Adipocyte (in vitro differentiated cells): ENCODE measurements at places on chromosomes 16 and 17.

DNA sequence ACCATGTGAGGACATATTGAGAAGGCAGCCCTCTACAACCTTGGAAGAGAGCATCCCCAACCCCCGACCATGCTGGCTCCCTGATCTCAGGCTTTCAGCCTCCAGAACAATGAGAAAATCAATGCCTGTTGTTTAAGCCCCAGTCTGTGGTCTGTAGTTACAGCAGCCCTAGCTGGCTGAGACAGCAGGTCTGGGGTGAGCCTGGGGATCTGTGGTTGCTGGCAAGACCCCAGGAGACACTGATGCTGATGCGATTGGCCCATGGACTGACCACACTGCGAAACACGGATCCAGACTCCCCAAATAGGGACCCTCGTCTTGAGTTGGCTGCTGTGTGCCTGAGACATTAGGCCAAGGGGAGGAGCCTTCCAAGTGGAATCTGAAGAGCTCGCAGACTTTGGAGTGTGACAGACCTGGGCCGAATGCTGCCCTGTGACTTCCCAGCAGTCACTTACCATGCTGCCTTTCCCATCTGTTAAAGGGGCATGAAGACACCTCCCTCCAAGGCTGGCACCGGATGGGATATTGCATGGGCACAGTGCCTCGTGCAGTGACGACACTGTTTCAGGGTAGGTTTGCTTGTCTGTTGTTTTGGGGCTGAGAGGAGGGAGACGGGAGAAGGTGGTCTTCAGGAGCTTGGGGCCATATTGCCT lies 147.8 kb upstream of the RPL38 start:
- DNase-seq: no peak

GRCh38 chr16:30750876-30751465 lies 2.7 kb downstream of the PHKG2 start:
- DNase-seq: no peak

DNA sequence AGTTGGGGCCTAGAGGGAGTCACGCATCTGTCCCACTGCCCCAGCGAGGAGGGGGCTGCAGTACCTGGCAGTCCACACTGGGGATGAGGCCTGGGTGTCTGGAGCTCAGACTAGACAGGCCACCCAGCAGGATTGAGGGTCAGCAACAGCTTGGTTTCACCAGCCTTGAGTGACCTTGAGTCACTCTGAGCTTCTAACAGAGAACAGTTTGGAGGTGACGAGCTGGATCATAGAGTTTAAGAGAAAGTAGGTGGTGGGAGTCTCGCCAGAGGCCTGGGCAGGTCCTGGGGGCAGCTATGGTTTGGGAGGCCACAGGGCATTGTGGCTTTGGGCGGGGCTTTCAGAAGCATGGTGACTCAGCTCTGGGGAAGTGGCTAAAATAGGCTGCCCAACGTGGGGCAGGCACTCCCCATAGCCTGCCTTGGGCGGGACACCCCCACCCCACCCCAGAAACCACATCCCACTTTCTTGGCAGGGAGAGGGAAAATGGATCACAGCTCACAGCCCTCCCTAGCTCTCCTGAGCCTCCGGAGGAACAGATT lies 20.5 kb downstream of the CDC42EP4 start:
- peak; percentile 91 for DNase-seq

GRCh38 chr17:8492121-8492520 lies 56.4 kb downstream of the NDEL1 start:
- no peak for DNase-seq

- no peak for DNase-seq
Measured at GRCh38 chr16:72836181-72836580, 211.7 kb downstream of the ZFHX3 start.

GRCh38 chr16:89113152-89113547 lies 19.5 kb downstream of the ACSF3 start:
- no peak for DNase-seq

GRCh38 chr17:77331301-77331864 lies 190.6 kb downstream of the SEC14L1 start:
- peak; percentile 95 for DNase-seq

DNA sequence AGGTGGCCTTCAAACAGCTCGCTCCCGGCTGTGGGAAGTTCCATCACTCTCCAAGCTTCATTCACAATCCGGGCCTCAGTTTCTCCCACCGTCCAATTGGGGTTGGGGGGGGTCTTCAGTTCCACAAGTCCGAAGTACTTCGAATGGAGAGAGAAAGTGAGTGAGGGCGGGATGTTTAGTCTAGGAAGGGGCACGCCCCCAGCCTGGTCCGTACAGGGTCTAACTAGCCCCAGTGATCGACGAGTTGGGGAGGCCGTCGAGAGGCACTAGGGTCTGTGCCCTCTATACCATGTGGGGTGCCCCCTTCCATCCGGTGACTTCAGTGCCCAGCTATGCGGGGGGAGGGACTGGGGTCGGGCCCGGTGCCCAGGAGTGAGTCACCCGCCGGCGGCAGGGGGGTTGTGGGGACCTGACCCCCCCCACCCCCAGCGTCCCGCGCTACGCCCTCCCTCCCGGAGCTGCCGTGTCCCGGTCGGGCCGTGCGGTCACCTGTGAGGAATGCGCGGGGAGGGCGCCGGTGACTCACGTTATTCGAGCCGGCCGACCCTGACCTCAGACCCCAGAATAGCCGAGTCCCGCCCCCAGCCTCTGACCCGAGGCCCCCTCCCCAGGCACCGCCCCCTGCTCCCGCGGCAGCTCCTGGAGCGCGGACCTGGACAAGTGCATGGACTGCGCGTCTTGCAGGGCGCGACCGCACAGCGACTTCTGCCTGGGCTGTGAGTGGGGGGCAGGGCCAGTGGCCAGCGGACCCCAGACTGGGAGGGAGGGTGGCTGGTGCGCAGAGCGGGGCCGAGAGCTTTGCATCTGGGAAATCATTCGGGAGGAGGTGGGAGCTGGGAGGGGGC lies 658 bp downstream of the TNFRSF12A start:
- peak; percentile 88 for DNase-seq

GRCh38 chr16:30121741-30122571 lies 1.1 kb downstream of the MAPK3 start:
- DNase-seq: no peak

GRCh38 chr17:17706140-17707060 lies 25.1 kb downstream of the RAI1 start:
- peak; percentile 46 for DNase-seq

DNA sequence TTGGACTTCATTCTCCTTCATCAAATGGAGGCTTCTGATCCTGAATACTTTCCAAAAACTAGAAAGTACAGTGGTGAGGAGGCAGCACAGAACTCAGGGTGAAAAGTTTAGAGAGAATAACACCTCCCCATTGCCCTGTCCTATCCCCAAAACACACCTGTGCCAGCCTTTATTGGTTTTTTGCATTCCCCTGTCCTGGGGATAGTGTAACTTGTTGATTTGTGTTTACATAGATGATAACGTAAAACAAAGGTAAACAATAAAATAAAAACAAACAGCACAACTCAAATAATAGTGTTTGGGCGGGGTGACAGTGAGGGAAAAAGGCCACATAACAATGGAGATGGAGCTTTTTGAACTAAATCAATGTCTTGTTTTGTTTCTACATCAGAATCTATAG lies 1917.7 kb downstream of the TP53TG3F start:
- no peak for DNase-seq

- DNase-seq: peak; percentile 66
Measured at GRCh38 chr16:88700636-88701482, 5.3 kb downstream of the RNF166 start.

- DNase-seq: no peak
Measured at GRCh38 chr16:10239640-10240039, 57.4 kb upstream of the GRIN2A start.

GRCh38 chr17:76243826-76244679 lies 3.8 kb upstream of the RNF157 start:
- DNase-seq: no peak

GRCh38 chr16:4087099-4087885 lies 28.9 kb downstream of the ADCY9 start:
- DNase-seq: peak; percentile 62

DNA sequence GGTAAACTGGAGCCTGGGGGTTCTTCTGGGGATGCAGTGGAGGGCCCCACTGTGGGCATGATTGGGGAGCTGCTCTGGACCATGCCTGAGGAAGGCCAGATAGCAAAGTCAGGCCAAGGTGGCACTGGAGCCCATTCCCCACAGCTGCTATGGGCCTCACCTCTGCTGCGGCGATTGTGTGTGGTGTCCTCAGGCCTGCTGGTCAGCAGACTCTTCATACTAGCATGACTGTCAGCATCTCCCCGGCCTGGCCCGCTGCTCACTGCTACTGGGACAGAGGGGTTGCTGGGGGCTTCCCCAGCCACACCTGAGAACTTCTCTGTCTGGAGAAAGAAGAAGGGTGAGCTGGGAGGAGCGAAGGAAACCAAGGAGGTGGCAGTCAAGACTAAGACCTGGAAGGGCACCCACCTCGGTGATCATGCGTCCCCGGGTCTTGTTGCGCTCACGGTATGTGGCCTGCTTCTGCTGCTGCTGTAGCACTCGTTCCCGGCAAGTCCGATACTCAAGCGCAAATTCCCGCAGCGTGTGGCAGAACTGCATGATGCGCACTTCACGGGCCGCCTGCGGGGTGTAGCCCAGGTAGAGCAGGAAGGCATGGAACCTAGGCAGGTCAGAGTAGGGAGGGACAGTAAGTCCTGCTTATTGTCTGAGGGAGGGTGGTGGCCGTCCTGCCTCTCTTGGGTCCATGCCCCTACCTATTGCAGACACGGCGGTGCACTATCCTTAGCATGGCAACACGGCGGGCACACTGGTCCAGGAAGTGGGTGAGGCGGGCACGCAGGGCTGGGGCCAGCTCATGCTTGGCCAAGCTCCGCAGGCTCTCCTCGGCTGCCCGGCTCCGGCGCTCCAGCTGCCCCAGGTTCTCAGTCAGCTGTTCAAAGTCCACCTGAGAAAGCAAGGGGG lies 3.2 kb downstream of the TMEM208 start:
- no peak for DNase-seq

DNA sequence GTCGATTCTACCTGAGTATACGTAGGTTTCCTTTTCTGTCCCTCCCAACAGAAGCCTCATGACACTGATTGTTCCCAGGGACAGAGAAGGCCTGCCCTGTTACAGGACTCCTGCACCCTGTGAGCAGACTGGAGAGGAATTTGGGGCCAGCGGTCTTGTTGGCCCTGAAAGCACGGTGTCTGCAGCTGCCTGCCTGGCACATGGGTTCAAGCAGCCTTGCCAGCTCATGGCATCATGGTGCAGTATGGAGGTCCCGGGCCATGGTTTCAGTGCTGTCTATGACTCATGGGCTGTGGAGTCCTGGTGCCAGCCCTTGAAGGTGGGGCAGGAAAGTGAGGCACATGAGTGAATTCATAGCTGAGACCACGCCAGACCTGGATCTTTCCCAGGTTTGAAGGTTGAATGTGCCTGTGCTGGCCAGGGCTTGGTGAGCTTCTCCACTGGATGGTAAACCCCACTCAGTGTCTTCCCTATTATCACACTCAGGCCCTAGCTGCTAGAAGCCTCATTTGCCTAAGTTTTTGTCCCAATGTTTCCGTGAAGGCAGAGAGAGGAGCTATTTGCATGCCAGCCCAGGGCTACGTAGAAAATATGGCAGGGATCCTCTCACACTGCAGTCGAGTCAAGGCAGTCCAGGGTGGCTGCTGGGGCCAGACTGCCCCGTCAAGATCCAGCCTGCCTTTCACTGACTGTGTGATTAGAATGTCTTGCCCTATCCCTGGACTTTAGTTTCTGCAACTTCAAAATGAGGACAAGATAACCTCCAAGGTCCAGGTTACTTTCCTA lies 277.2 kb upstream of the CCL2 start:
- no peak for DNase-seq

GRCh38 chr16:11213373-11213772 lies 42.6 kb downstream of the SOCS1 start:
- DNase-seq: no peak

DNA sequence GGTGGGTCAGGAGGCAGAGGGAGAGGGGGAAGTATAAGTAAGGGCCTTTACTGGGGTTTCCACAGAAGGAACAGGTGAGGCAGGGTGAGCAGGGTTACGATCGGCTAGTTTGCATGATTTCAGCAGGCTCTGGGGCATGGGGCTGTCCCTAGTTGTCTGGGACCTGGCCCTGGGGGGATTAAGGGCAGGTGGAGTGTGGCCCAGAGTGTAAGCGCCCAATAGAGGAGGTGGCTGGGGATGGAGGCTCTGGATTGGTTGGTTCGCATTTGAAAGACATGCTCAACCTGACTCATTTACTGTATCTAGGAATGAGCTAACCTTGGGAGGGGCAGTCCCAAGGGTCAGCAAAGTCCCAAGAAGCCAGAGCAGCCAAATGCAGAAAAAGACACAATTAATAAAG lies 230.3 kb downstream of the MAP2K4 start:
- no peak for DNase-seq

DNA sequence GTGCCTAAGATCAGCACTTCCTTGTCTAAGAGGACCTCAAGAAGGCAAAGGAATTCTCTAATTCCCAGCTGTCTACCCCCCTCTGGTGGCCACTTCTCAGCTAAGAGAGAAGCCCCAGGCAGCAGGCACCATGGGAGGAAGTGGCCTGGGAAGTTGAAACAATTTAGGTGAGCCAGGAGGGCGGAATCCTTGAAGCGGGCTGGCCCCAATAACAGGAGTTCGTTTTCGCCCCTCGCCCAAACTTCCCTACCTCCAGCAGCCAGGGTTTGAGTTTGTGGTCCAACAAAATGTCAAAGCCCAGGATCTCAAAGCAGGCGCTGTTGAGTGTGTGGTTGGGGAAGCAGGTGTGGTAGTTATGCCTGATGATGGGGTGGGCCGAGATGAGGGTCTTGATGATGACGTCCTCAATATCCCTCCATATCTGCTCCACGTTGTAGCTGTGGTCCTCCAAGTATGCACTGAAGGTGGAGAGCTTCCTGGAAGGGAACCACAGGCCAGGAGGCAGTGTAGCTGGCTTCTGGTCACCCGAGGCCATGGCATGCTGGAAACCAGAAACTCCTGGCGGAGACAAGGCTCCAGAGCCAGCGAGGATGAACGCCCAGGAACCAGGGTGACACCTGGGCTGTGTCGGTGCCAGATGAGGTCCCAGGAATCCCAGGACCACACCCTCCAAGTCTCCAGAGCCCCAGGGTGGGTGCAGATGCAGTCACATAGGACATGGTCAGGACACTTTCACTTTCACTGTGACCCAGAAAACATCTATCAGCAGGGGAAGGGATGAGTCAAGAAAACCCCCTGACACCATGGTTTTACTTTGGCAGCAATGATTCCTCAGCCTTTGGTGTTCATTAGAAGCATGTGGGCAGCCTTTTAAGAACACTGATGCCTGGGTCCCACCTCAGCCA lies 25.6 kb downstream of the TTLL6 start:
- peak; percentile 92 for DNase-seq

DNA sequence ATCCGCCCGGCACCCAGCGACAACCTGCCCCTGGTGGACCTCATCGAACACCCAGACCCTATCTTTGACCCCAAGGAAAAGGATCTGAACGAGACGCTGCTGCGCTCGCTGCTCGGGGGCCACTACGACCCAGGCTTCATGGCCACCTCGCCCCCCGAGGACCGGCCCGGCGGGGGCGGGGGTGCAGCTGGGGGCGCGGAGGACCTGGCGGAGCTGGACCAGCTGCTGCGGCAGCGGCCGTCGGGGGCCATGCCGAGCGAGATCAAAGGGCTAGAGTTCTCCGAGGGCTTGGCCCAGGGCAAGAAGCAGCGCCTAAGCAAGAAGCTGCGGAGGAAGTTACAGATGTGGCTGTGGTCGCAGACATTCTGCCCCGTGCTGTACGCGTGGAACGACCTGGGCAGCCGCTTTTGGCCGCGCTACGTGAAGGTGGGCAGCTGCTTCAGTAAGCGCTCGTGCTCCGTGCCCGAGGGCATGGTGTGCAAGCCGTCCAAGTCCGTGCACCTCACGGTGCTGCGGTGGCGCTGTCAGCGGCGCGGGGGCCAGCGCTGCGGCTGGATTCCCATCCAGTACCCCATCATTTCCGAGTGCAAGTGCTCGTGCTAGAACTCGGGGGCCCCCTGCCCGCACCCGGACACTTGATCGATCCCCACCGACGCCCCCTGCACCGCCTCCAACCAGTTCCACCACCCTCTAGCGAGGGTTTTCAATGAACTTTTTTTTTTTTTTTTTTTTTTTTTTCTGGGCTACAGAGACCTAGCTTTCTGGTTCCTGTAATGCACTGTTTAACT lies 1.0 kb downstream of the NOG start:
- DNase-seq: peak; percentile 54
